ENCODE measurements at places on chromosomes 6 and 20.

GRCh38 chr6:33696548-33697518 is 14.7 kb downstream of the UQCC2 start:
- no peak for DNase-seq

DNA sequence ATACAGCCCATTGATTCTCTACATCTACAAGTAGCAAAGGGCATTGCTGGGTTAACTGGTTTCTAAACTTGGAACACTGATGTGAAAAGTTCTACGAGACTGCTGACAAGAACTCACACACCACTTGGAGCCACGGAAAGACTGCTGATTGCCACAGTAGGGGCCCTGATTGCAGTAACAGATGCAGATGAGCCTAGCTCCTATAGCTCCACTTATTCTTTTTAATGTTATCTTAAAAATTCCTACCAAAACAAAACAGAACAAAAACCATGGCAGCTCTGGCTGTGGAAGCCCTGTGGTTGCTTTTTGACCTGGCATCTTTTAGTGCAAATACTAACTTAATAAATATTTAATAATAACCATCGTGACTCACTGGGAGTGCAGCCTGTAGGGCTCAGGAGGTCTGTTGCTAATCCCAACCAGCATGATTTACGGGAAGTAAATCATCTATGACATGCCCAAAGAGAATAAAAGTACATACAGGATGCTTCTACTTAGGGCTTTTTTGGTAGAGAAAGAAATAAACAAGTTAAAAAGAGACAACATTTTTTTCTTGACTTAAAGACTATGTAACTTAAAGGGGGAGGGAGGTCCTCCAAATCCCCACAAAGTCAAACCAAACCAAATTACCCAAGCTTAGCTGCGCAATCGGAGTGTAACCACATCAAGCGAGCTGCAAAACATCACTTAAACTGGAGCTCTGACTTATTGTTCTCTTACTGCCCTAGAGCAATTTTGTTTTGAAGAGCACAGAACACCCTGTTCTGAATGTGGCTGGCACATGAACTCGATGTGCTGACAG is 87.2 kb downstream of the FKBP5 start:
- no peak for DNase-seq

- no peak for DNase-seq
These were observed 18.0 kb downstream of the TUBB2A start for GRCh38 chr6:3139090-3139903.

GRCh38 chr6:21653905-21654304 is 60.4 kb downstream of the SOX4 start:
- no peak for DNase-seq

- DNase-seq, result no peak
These were observed 572.0 kb downstream of the KIF16B start for GRCh38 chr20:16001286-16001685.

- DNase-seq, result no peak
These were observed 44.9 kb downstream of the TNFRSF21 start for GRCh38 chr6:47264775-47265184.

DNA sequence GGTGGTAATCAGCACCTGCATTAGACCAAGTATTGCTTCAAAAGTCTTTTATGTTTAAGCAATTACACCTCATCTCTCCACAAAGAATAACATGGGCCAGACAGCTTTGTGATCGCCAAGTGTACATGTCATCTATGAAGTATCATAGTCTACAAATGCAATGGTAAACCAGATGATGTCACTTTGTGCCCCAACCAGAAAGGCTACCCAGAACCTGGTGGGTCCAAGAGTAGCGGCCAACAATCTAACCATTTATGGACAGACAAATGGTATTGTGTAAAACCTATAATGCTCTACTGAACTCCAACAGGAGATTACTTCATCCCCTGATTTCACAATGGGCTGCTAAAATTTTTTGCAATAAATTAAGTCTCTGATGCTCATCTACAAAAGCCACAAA is 295.9 kb downstream of the GMDS start:
- no peak for DNase-seq

- DNase-seq, result no peak
These were observed 57.0 kb downstream of the DNAAF9 start for GRCh38 chr20:3350422-3350821.

DNA sequence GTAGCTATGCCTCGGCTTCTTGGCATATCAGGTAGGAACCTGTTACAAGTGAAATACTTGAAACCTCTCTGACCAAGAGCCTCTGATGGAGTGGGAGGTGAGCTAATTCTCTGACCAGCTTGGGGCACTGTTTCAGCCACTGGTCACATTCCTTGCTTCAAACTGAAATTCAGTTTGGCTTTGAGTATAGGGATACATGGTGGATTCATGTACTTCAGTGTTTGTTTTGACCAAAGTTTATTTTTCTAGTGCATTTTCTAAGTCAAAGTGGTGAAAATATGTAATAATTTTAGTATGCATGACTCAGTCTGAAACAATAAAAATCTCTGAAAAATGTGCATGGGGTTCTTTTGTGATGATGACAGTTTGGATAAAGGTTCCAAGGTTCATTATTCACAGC is 18.6 kb downstream of the TTPAL start:
- no peak for DNase-seq

Data from activated CD4-positive, alpha-beta T cell treated with anti-CD3 and anti-CD28 coated beads for 24 hours (primary cell).